Activated naive CD4-positive, alpha-beta T cell (primary cell): ENCODE measurements at places on chromosomes 1 and 21.

GRCh38 chr1:92346866-92347640, 48.2 kb downstream of the RPAP2 start:
- DNase-seq, result no peak

GRCh38 chr1:180343921-180344769, 114.1 kb downstream of the LHX4 start:
- DNase-seq, result no peak

- no peak for DNase-seq
Observed at GRCh38 chr1:111851552-111851951, 95.9 kb downstream of the DDX20 start.

DNA sequence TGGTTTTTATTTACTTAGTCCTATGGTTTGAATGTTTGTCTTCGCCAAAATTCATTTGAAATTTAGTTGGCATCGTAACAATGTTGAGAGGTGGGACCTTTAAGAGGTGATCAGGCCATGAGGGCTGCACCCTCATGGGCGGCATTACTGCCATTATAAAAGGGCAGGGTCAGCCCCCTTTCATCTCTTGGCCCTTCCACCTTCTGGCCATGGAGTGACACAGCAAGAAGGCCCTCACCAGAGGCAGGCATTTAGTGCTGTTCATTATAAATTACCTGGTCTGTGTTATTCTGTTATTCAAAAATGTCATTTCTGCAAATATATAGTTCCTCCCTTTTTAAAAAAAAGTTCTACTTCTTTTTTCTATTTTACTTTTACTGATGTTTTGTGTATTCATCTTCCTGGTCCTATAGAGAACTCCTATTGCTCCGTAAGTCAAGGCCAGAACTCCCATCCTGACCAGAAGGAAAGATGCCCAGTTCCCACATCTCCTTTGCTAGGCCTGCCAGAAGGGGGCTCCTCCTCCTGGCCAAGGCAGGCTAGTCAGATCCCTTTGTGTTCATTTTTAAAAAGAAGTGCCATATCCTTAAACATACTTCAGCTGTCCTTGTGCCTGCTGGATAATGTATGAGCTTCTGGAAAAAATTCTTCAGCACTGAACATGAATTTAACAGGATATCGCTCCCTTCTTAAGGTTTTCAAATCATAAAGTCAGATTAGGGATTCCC, 10.0 kb upstream of the LBR start:
- DNase-seq, result no peak

- no peak for DNase-seq
Observed at GRCh38 chr1:89635825-89636815, 3.2 kb downstream of the LRRC8C start.

DNA sequence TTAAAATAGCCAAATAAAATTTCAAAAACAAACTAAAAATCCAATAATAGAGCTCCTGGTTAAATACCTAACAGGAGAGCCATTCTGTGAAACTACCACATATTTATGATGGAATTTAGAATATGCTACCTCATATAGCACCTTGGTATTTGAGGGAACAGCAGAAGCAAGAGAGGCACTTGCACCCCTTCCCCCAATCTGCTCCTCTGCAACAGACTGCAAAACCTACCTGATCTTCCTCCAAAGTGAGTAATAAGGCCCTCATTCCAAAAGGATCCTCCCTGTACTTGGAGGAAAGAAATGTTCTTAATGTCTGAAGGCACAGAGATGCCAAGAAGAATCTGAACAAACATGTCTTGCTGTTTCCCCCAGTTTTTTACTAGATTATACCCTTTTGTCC, 28.1 kb upstream of the RNPC3 start:
- DNase-seq, result no peak

DNA sequence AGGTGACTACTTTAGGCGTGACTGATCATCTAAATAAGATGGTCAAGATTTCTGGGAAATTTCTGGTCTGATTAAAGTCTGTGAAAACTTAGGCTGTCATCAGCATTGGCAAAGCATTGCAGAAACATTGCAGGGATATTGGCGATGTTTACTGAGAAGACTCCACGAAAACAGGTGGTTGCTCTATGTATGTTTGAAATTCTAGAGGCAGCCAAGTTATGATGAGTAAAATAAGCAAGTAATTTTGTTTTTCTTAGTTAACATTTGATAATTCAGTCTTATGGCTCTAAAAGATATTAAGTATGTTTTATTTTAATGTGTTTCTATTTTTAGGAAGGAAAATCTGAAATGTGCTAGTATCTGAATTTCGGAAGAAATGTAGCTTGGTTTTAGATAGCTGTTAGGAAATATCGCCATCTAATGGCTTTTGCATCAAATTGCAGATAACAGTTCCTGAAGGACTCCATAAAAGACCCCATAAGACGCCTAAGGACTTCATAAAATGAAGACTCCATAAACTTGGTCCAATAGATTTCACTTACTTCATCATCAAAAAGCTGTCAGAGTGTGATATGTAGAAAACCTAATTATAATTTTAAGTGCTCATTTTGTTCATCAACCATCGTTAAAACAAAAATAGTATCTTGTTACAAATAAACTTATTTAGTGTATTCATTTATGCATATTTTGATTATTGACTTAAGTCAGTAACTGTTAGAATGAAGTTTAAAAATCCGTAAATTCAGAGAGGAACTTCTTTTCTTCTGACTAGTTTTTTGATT, 344.6 kb downstream of the RYR2 start:
- DNase-seq, result no peak

GRCh38 chr1:62487956-62488355, 51.1 kb downstream of the USP1 start:
- no peak for DNase-seq

- no peak for DNase-seq
Observed at GRCh38 chr1:43856188-43856587, 77.4 kb upstream of the ARTN start.

- DNase-seq, result no peak
Observed at GRCh38 chr1:210817385-210818275, 316.3 kb downstream of the KCNH1 start.

DNA sequence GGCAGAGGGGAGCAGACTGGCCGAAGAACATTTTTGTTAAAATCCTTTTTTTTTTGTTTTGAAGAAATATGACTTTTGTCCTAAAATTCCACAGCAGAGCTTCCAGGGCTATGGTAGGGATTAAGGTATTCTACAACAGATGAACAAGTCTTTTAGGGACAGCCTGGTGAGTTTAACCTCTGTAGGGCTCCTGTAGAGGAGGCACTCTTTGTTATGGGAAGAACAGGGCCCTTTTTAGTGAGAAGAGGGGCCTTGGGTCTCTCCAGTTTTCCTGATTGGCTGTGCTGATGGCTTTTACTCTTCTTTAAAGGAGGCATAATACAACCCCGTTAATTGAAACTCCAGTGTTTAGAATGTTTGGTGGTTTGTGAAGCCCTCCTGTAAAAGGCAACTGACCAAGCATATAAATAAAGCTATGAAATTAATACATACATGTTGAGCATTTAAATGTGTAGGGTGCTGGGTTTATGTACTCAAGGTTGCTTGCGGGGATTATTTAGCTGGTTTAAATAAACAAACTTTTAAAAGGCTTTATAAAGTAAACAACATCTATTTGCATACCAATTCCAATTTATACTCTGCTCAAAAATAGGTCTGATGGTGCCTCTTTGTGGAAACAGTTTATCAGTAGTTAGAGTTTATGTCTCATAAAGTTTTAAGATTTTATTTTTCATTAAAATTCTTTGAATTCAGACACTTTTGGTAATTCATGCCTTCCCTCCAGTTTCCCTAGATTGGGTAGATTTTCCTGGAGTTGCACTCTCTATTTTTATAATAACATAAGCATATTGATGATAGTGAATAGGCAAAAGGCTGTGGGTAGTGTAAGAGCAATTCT, 46.5 kb downstream of the PBX1 start:
- no peak for DNase-seq

DNA sequence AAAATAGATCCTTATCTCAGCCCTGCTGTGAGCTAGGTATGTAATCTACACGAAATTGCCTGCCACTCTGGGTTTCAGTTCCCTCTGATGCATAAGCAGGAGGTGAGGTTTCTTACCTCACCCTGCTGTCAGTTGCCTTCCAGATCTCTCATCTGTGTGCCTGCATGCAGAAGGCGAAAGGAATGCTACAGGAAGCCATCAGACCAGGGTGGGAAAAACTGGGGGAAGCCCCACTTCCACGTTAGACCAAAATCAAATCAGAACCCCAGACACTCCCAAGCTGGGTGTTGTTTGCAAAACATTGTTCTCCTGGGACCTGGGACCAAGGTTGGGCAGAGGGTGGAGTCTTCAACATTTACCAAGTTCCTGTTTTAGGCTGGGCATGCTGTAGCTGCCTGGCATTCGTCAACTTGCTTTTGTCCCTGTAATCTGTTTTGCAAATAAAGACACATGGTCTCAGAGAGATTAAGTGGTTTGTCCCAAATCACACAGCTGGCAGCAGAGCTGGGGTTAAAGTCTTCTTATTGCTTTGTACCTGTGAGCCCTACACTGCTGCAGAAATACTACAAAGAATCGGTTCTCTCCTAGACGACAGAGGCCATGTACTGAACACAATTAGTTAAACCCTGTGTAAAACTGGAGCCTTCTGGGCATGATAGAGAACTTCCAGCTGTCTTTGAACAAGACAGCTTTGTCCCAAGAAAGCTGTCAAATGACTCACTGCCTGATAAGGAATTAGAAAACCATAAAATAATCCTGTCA, 389.7 kb upstream of the RUNX1 start:
- DNase-seq, result no peak

DNA sequence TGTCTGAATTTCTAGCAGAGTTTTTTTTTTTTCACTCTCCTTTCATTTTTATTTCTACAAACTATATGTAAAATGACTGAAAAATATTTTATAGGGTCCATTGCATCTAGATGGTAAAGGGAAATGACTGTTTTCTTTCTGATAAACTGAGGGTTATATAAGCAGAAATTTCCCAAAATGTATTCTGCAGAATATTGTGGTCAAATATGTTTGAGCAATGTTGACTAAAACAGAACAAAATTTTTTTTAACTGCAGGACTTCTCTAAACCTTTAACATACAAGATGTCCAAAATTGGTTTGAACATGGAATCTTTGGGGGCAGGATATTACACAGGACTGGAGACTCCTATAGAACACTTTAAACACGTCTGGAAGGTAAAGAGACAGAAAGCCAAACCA, 190.5 kb downstream of the TOMM20 start:
- DNase-seq, result no peak

GRCh38 chr1:117093091-117093534, 28.4 kb downstream of the TRIM45 start:
- no peak for DNase-seq

- no peak for DNase-seq
Observed at GRCh38 chr1:36520056-36520455, 37.3 kb upstream of the CSF3R start.

DNA sequence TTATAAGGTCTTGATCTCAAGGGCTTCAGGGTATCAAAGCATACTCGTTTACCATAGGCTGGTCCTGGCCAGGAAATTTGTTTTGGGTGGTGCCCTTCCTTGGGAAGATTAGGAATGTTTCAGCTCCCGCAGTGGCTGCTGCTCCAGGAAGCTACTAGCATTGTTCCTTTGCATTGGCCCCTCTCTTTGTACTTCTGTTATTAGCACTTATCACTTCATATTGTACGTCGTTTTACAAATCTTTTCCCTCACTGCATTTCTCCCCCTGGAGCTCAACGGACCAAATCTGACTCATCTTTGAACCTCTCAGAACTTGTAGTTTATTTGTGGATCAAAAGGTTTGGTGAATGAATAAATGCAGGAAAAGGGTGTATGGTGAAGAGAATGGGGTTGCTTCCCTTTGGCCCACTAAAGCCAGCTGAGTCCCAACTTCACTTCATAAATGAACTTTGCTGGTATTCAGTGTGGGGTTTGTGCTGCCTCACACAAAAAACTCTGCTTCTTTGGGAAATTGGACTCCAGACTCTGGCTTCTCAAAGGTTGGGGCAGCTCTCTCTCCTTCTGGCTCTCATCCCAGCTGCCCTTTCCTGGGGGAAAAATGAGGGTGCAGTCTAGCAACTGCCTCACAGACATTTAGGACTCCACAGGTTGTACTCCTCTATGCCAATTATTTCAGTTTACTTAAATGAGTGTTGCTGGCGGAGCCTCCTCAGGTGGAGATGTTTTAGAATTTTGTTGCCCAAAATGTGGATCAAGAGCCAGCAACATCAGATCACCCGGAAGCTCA, 5.9 kb downstream of the GNAT2 start:
- no peak for DNase-seq

- no peak for DNase-seq
Observed at GRCh38 chr21:44628707-44629391, 2.0 kb downstream of the KRTAP10-9 start.

DNA sequence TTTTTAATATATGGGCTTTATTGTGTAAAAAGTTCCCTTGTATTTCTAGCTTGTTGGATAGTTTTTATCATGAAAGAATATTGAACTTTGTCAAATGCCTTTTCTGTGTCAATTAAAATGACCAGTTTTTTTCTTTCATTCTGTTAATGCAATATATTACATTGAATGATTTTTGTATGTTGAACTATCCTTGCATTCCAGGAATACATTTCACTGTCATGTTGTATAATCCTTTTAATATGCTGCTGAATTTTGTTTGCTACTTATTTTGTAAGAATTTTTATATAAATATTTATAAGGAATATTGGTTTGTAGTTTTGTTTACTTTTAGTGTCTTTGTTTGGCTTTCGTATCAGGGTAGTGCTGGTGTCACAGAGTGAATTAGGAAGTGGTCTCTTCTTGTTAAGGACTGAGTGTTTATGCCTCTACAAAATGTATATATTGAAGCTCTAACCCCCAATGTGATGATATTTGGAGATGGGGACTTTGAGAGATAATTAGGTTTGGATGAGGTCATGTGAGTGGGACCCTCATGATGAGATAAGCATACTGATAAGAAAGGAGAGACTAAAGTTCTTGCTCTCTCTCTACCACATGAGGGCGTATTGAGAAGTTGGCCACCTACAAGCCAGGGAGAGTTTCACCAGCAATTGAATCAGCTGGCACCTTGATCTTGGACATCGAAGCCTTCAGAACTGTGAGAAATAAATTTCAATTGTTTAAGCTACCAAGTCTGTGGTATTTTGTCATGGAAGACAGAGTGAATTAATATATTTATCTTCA, 12.0 kb upstream of the SLAMF6 start:
- no peak for DNase-seq

GRCh38 chr1:239922778-239923522, 168.7 kb upstream of the FMN2 start:
- DNase-seq, result no peak

DNA sequence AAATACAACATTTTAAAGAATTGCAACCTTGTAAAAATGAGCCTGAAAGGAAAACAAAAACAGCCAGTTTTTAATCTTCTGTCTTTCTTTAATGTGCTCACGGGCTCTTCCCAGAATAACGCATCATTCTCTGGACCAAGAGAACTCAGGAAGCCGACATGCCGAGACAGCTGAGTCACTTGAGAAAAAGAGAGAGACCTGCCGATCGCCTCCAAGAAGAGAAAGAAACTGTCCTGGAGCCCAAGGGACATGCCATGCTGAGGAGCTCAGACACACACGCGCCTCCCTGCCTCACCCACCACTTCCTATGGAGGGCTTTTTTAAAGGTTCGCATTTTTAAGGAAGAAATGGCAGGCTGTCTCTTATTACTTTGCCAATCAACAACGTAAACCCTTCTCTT, 176.4 kb downstream of the ZNF281 start:
- no peak for DNase-seq
